ENCODE measurements at places on chromosomes 6 and 20. TPM values are rescaled to one million over a fixed set of nuclear protein-coding genes. Genes with fewer than 3 reads are reported as not detected.

PAK5 gene
- 0.06 TPM for total RNA-seq

STXBP5 gene
- 13.0 TPM for total RNA-seq

TCF15 gene
- 6.4 TPM for total RNA-seq

GPX5 gene
- not detected for total RNA-seq

PRDM1 gene
- 1.5 TPM for total RNA-seq

SLC17A3 gene
- not detected for total RNA-seq

GGTLC1 gene
- total RNA-seq, result not detected

ENPP5 gene
- total RNA-seq, result 6.8 TPM

SEMG2 gene
- total RNA-seq, result not detected

MAS1 gene
- not detected for total RNA-seq

OR2H2 gene
- not detected for total RNA-seq

CHRNA4 gene
- not detected for total RNA-seq

DACT2 gene
- total RNA-seq, result 1.6 TPM

PFDN4 gene
- total RNA-seq, result 26.1 TPM

PNPLA1 gene
- not detected for total RNA-seq

FUT9 gene
- total RNA-seq, result not detected

BTBD9 gene
- total RNA-seq, result 23.5 TPM

NFKBIL1 gene
- 19.3 TPM for total RNA-seq

TBX18 gene
- 8.7 TPM for total RNA-seq

KCNS1 gene
- 0.46 TPM for total RNA-seq

MYBL2 gene
- total RNA-seq, result 0.89 TPM

PPP1R16B gene
- 8.5 TPM for total RNA-seq

KIF6 gene
- 0.57 TPM for total RNA-seq

PROKR2 gene
- total RNA-seq, result not detected

SLC44A4 gene
- total RNA-seq, result not detected

GUCA1A gene
- total RNA-seq, result not detected

BPIFB4 gene
- not detected for total RNA-seq

FAM83D gene
- total RNA-seq, result 0.69 TPM

TMEM244 gene
- not detected for total RNA-seq

MOCS1 gene
- 17.2 TPM for total RNA-seq

RBPJL gene
- not detected for total RNA-seq

UCKL1 gene
- 42.9 TPM for total RNA-seq

MYH7B gene
- total RNA-seq, result 43.3 TPM

ASCC3 gene
- total RNA-seq, result 22.5 TPM

VGLL2 gene
- total RNA-seq, result 2.3 TPM

IL20RA gene
- 0.46 TPM for total RNA-seq

Data from right cardiac atrium (tissue), 5 donors.